GF-D8 (cell line): ENCODE measurements at places on chromosomes 12 and 14.
A peak's percentile ranks its signal among the peaks of the same experiment; 100 is the strongest.

DNA sequence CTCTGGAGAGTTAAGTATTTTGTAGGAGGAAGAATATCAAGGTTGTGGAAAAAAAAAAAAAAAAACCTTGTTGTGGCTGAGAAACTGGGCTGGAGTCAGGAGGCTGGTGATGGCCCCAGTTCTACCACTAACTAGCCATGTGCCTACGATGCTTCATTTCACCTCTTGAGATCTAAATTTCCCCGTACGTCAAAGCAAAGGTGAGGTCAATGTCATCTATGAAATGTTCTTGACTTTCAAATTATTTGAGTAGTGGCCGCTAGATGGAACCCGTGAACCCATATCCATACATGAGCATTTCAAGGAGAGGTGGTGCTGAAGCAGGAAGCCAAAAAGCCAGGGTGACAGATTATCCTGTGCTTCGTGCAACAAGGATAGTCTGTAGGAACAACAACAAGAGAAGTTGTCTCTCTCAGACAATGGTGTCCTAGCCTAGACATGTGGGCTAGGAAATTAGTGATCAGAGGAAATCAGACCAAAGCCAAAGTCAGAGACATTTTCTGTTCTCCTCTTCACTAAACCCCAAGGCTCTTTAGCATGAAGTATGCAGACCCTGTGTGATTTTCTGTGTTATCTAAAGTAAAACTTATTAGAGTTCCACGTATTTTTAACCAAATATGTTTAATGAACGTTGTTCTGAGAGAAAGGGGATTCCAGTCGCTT is 95.5 kb upstream of the ETV6 start:
- peak; percentile 4 for DNase-seq

- no peak for DNase-seq
Measured at GRCh38 chr14:94110552-94111181, at the start of gene IFI27. Gene IFI27, plus strand, starts transcription at chr14:94110736.

DNA sequence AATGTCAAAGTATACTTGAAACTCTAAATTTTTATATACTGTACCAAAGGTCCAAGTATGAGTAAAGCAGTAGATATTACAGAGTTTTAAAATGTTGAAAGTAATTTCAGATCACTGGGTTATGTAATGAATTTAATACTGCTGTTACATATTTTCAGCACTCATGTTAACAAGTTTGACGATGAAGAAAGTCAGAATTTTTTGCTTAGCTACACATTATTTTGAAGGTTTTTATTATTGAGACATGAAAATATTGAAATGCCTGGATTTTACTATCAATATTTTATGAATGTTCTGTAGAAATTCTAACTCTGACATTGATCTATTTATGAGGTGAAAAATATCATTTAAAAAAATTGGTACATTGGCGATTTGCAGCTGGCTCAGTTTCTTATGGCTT is 1030.3 kb downstream of the FSCB start:
- DNase-seq, result no peak

DNA sequence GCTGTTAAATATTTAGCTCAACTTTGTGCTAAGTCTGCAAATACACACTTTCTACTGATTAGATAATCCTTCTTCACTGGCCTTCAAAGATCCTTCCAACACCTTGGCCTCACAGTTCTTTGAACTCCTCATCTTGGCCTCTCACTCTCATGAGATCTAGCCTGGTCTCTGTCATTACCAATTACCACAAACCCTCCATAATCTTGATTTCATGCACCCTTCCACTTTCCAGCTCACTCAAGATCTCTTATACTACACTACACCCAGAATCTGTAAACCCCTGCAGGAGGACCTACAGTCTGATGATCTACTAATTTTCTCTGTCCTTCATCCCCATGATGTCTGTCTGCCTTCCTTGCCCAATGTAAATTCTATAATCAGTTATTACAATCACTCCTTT is 71.1 kb downstream of the DUSP16 start:
- no peak for DNase-seq

- DNase-seq, result no peak
Measured at GRCh38 chr12:100793182-100793581, 1.4 kb upstream of the ANO4 start.

DNA sequence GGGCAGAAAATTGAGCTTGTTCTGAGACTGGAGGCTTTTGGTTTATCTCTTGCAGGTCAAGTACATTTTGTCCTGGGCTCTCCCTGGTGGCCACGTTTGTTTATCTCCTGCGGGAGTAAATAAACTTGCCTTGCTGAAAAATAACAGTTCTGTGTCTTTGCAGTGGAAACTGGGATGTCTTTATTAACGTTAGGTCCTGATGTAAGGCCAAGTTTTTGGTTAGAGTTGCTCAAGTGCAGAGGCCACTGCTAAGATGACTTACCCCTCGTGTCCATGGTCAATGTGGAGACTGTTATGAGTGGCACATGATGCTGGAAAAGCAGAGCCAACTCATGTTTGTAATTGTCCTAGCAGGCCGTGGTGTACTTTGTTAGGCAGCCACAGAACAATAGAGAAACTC is 3.8 kb downstream of the PTPN11 start:
- DNase-seq, result no peak

DNA sequence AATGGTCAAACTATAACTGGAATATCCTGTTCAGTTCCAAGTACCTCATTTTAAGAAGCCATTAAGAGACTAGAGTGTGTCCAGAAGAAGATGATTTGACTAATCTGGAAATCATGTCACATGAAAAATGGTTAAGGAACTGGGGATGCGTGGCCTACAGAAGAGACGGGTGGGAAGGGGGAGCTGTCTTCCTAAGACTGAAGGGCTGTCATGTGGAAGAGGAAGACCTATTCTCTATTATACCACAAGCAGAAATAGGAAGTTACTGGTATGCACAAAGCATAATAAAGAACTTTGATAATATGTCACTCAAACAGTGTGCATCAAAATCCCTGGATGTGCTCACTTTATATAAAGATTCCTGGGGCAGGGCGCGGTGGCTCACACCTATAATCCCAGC is 50.3 kb downstream of the HECTD4 start:
- peak; percentile 16 for DNase-seq
